NCI-H2029 (cell line): ENCODE measurements at places on chromosomes 5 and 9.

DNA sequence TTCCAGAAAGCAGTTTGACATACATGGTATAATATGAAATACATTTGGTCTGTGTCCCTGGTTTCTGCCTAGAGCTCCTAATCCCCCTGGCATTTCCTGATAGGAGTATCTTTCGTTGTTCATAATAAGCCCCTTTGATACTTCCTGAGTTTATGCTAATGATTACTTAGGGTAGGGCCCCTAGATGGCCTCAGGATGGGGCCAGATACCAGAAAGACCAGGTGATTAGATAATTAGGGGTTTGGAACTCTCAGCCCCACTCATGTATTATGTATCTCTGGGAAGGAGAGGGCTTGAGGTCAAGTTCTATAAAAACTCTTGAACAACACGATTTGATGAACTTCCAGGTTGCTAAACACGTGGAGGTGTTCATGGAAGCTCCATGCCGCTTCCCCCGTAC lies 163.3 kb upstream of the ZNF608 start:
- no peak for DNase-seq

DNA sequence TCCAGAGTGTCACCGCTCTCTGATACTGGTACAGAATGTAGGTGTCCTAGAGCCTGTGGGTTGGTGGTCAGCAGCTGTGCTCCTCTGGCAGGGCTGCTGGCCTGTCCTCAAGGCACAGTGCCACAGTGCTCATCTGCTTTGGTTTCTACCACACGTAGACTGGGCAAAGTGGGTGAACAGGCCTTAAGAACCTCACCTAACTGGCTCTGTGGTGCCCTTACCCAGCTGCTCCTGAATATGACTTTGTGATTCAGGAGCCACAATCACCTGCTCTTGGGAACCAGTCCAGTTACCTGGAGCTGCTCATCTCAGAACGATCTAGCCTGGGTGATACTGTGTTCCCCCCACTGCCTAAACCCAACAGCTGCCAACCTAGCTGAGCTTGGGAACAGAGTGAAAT lies 6.4 kb downstream of the NOP16 start:
- DNase-seq, result no peak

GRCh38 chr5:118701791-118702190 lies 286.6 kb downstream of the DTWD2 start:
- no peak for DNase-seq

GRCh38 chr5:148540647-148541046 lies 113.7 kb downstream of the HTR4 start:
- DNase-seq, result no peak

- no peak for DNase-seq
These were observed 458.5 kb downstream of the TLR4 start for GRCh38 chr9:118162716-118163115.

DNA sequence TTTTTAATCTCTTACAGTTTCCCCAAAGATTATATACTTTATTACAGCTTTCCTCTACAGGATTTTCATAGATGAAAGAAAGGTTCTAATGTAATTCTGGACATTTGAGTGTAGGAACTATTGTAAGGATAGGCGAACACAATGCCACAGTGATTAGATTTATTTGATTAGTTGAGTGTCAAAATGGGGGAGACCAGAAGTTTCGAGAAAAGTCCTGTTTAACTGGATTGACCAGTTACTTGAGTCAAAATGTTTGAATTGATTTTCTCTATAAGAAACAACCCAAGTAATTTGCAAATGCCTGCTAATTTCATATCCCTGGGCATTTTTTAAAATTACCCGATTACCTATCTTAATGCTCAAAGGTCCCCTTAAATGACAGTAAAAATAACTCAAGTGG lies 50.6 kb downstream of the SMARCA2 start:
- no peak for DNase-seq

- peak; percentile 60 for DNase-seq
These were observed 41.7 kb downstream of the TMEM167A start for GRCh38 chr5:83035373-83036100.

DNA sequence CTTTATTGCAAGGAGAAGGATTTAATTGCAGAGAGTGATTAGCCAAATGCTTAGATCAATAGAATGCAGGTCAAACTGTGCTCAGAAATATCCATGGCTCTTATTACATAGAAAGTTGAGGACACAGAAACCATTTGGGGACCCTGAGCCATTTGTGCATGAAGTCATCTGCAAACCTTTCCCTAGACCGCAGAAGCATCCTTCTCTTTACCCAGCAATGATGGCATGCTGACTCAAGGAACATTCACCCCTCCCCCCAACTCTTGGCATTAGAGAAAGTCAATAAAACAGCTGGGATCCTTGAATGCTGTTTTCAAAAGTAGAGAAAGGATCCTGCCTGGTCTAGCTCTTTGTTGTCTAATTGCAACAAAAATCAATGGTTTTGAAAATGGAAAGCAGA lies 73.5 kb downstream of the PPP2R2B start:
- no peak for DNase-seq

- DNase-seq, result no peak
These were observed 88.6 kb upstream of the MYO10 start for GRCh38 chr5:17024686-17025180.

- DNase-seq, result no peak
These were observed 8.3 kb upstream of the ABCA1 start for GRCh38 chr9:104936291-104936690.

- peak; percentile 85 for DNase-seq
These were observed 9.6 kb upstream of the UBTD2 start for GRCh38 chr5:172293054-172293744.

DNA sequence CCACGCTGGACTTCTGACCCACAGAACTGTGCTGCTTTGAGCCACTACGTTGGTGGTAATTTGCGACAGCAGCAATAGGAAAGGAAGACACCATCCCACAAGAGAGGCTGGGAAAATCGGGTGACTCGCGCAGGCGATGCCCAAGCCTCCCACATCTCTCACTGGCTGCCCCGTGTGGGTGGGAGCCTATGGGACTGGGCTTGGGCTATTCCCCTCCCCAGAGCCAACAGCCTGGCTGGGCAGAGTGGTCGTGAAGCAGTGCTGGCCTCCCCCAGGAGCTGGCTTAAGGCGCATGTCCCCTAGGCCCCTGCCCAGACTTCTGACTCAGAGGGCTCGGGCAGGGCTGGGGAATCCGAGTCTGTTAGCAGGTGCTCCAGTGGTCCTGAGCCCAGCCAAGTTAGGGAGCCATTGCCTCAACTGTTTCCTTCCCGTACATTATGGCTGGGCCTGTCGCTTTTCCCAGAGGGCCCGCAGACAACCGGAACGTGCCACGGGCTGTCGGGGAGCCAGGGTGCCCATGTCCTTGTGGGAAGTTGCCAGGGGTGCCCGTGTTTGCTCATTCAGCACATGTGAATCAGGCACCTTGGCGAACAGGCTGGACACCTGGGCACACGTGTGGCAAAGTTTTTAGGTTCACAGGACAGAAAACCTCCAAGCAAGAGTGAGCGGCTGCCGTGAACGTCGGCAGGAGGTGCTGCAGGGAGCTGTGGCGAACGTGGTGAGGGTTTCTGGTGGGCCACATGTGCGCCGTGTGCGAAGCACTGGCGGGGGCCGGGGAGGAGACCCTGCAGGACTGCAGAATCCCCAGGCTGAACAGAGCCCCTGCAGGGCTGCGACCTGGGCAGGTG lies 7.0 kb upstream of the RASGEF1C start:
- DNase-seq, result no peak

GRCh38 chr5:137960819-137961218 lies 71.6 kb downstream of the PKD2L2 start:
- no peak for DNase-seq

- DNase-seq, result no peak
These were observed 142.7 kb downstream of the PRKACG start for GRCh38 chr9:68871236-68871635.

- DNase-seq, result peak; percentile 24
These were observed 684 bp upstream of the JMY start for GRCh38 chr5:79235261-79235633.

DNA sequence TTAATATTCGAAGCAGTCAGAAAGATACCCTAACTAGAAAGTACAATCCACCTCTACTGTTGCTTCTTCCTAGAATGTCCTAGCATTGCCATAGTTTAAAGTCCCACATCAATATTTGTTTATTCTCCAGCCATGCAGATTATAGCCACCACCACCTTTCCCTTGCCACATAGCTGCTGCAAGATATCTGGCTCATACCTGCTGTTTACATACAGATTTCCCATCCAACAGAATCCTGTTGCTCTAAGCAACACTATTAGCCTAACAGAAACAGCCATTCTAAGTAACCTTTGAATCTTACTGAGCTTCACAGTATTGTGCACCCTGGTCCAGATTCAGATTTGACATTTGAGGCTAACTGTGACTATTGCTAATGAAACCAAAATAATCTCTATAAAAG lies 45.6 kb downstream of the GNAQ start:
- DNase-seq, result no peak

GRCh38 chr9:79985264-79985663 lies 413.5 kb downstream of the TLE4 start:
- DNase-seq, result no peak

DNA sequence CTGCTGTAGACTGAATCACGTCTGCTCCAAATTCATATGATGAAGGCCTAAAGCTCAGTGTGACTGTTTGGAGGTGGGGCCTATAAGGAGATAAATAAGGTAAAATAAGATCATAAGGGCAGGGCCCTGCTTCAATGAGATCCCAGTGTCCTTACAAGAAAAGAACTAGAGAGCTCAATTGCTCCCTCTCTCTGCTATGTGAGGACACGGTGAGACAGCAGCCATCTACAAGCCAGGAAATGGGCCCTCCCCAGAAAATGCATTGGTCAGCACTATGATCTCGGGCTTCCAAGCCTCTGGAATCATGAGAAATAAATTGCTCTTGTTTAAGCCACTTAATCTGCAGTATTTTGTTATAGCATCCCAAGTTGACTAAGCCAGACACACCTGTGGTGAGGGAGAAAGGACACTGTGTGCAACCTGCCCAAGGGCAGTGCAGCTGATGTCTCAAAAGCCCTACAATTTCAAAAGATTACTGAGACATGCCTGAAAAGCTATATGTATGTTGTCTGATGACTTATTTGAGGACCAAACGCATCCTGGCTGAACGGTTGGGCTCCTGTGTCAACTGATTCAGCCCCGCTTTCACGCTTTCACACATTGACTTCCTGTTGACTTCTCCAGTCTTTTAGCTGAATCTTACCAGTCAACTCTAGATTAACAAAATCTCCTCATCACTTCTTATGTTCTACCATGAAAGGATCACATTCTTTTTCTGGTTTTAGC lies 13.2 kb downstream of the GZMK start:
- DNase-seq, result no peak

GRCh38 chr5:139881143-139881733 lies 85.6 kb downstream of the PSD2 start:
- DNase-seq, result no peak

DNA sequence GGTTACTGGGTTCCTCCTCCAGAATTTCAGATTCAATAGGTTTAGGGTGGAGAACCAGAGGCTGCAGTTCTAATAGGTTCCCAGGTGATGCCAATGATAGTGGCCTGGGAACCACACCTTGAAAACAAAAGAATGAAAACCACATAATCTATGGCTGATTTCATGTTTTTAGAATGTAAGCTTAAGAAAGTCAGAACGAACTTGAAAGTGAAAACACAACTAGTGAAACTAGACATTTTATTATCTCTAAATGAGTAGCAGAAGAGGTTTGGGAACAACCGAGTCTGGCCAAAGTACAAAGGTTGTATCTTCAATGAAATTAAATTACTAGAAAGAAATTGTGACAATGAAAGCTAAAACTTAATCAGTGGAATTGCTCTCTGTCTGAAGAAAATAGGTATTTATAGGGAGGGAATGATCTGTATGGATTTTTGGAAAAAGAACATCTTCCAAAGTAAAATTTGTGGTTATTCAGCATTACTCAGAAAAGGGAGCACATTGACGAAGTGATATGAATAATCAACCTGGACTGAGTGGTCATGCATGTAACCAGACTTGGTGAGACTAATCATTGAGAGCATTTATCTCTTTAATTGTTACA lies 24.9 kb upstream of the CEP120 start:
- no peak for DNase-seq

GRCh38 chr5:85476617-85477016 lies 1091.9 kb upstream of the EDIL3 start:
- DNase-seq, result no peak

- DNase-seq, result no peak
These were observed 5.5 kb downstream of the CCIN start for GRCh38 chr9:36174731-36175130.

DNA sequence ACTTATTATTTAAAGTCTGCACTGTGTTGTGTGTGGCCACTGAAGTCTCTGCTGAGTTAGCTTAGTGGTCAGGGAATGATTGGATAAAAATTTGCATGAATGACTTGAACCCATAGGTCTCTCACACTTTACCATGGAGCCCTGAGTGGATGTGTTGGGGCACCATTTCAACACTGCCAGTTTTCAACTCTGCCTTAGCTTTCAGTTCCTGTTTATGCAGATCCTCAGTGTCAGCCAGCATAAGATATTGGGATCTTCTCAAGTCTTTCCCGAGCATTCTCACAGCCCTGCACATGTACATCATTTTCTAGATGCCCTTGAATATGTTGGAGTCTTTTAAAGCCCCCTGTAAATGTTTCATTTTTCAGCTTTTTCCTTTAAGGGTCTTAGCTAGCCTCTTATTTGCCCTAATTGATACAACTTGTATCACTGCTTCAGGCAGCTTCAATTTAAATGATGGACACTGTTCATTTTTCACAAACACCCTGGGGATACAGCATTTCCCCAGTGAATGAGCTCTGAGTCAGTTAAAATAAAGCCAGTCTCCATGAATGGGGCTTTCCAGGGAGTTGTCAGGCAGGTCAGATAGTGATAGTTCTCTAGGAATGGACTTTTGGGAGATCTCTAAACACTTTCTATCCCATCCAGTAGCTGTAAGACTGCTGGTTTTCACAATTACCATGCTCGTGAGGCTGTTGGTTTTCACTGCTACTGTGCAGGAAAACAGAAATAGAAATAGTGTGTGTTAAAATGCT lies 211.9 kb upstream of the PAPPA start:
- DNase-seq, result no peak

DNA sequence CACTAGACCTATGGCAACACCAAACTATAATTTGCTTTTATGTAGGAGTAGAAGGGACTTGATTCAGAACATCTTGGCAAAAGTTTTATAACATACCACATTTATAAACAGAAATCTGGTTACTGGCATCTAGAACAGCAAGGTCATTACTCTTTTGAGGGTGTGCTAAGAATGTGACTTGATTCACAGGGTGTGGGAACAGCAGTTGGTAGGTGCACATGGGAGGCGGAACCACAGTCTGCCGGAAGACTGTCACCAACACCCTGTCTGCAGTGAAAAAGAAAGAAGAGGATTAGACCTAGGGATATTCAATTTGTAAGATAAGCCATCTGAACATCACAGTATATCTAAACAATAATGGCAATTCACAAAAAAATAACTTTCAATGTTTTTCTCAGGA lies 23.0 kb downstream of the ELP1 start:
- DNase-seq, result no peak

- no peak for DNase-seq
These were observed 110.0 kb upstream of the SPOCK1 start for GRCh38 chr5:137609127-137609526.

DNA sequence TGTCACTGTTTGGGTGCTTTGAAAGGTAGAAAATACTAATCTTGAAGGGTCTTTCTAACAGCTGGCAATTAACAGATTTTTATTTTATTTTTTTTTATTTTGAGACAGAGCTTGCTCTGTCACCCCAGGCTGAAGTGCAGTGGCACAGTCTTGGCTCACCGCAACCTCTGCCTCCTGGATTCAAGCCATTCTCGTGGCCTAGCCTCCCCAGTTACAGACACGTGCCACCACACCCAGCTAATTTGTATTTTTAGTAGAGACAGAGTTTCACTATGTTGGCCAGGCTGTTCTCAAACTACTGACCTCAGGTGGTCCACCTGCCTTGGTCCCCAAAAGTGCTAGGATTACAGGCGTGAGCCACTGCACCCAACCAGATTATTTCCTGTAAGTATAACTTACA lies 12.8 kb upstream of the APC start:
- DNase-seq, result no peak
